DMS 273 treated with DMSO at 0.1 percent for 48 hours (cell line): ENCODE measurements at places on chromosomes 6 and 20.

GRCh38 chr6:134619077-134619476 is 301.2 kb upstream of the SGK1 start:
- no peak for DNase-seq

DNA sequence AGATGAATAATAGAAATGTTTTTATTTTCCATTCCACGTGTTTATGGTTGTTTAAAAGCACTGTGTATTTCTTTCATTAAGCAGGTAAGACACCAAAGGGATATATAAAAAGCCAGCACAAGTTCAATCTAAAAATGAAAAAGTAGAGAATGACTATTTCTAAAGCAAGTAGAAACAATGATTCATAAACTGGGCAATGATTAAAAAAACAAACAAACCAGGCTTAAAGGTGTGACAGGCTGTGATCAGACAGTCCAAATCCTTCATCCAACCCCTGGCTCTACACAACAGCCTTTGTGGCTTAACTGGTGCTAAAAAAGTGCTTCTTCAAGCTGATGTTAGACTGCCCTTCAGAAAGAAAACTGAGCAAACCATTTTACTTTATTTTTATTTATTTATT is 45.7 kb upstream of the TSHZ2 start:
- DNase-seq: no peak

- DNase-seq: no peak
Measured at GRCh38 chr20:840858-841567, 7.5 kb downstream of the FAM110A start.

DNA sequence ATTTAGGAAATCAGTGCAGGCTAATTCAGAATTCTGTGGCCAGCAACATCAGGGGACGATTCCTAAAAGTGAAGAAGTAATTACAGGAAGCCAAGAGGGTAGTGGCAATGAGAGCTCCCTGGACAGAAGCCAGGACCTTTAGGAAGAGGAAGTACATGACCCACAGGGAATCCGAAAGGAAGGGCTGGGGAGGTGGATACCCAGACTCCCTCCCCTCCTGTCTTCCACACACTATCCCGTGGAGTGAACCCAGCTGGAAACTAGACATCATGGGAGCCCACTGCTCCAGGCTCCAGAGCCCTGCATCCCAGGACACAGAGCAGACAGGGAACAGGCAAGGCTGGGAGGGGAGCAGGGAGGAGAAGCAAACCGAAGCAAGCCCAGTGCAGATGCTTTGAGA is 83.0 kb downstream of the SNX5 start:
- no peak for DNase-seq
